ENCODE measurements at places on chromosomes 4 and X.

DNA sequence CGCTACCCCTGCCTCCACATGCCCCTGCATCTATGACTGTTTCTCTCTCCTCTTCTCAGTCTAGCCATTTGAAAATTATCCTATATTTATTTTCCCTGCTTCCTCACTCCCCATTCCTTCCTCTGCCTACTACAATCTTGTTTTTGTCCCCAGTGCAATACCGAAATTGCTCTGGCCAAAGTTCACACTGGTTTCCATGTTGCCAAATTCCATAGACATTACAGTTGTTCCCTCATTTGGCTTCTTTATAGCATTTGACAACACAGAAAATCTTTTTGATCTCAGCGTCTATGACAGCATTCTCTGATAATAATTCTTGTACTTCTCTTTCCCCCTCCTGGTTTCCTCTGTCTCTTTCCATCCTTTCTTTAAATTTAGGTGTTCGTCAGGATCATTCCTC lies 99.4 kb downstream of the GPR82 start:
- no peak for DNase-seq

GRCh38 chr4:154719087-154719486 lies 24.7 kb upstream of the LRAT start:
- no peak for DNase-seq

- DNase-seq: no peak
Observed at GRCh38 chr4:37664696-37665095, 21.5 kb downstream of the RELL1 start.

GRCh38 chr4:139575072-139575471 lies 19.1 kb upstream of the SETD7 start:
- no peak for DNase-seq

DNA sequence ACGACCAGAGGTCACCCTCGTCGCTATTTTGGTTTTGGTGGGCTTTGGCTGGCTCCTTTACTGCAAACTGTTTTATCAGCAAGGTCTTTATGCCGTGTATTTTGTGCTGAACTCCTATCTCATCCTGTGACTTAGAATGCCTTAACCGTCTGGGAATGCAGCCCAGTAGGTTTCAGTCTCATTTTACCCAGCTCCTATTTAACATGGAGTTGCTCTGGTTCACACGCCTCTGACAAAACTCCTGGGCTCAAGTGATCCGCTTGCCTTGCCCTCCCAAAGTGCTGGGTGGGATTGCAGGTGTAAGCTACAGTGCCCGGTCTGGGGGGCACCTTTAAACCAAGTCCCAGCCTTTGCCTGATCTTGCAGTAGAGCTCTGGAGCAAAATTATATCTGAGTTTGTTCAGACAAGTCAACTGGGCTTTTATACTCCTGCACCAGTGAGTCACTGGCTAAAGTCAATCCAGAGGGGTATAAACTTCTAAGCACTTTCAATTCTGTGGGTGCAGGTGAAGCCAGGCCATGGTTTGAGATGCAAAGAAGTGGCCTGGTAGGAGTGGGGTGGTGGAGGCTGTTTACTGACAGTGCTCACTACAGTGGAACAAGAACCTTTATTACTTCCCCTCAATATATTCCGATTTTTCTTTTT lies 50.2 kb downstream of the MGST2 start:
- DNase-seq: no peak

DNA sequence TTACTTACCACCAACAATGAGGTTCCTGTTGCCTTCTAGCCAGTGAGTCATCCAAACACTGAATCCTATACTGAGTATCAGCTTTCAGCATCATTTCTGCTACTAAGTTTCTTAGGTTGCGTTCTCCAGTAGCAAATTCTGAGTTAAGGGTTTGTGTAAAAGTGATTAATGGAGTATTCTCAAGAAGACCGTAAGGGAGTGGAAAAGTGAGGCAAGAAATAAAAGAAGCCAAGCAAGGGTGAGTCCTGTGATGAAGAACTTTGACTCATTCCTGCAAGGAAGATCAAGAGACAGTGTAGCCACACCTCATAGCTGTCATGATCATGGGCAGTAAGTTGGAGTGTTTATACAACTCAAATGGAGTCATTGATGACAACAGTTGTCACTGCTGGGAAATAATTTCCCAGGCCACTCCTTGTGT lies 446.2 kb downstream of the RAPGEF2 start:
- no peak for DNase-seq

GRCh38 chr4:156575430-156576073 lies 396.0 kb downstream of the PDGFC start:
- no peak for DNase-seq

DNA sequence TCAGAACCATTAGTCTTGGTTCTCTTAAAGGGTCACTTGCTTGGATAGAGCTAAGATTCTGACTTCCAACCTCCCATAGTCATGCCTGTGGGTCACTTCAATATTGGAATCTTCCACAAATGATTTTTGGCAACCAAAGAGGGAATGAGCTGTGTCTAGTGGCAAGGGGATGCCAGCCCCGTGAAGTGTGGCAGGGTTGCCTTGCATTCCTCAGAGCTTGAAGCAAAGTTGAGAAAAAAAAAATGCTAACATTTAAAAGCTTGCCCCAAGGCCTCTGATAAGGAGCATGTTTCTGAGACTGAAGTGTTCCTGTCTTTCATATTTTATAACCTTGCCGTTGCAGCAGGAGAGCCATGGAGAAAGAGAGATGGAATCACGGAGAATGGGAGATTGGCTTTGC lies 120.2 kb downstream of the PAPSS1 start:
- DNase-seq: no peak

- no peak for DNase-seq
Observed at GRCh38 chr4:129668092-129668491, 572.1 kb downstream of the C4orf33 start.

DNA sequence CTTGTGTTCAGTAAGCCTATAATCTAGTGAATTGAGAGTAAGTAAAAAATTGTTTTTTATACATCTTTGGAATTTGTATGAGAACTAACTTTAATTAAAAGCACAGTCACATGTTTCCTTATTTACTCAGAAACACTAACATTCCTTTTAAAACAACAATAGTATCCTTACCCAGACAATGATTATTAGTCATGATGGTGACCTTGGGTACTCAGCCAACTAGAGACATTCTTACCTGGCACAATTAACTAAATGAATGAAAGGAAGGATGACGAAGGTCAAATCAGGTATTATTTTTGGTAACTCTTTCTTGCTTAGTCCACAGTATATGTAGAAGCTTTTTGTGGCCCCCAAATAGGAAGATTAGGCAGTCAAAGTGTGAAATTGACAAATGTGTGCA lies 901.0 kb downstream of the FAT4 start:
- DNase-seq: no peak

DNA sequence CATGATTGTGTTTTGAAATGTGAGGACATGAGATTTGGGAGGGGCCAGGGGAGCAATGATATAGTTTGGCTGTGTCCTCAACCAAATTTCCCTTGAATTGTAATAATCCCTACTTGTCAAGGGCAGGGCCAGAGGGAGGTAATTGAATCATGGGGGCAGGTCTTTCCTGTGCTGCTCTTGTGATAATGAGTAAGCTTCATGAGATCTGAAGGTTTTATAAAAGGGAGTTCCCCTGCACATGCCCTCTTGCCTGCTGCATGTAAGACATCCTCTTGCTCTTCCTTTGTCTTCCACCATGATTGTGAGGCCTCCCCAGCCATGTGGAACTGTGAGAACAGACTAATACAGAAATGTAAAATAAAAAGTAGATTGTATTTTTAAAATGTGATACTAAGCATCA lies 1294.9 kb downstream of the ADGRL3 start:
- no peak for DNase-seq

Data from activated T-cell treated with anti-CD3 and anti-CD28 coated beads, Interleukin-2, amount 50 U/mL, for 24 hours (primary cell).